ENCODE measurements at places on chromosomes 5 and 9.
A peak's percentile ranks its signal among the peaks of the same experiment; 100 is the strongest.

- no peak for DNase-seq
Observed at GRCh38 chr5:125439243-125439642, 692.8 kb upstream of the ZNF608 start.

DNA sequence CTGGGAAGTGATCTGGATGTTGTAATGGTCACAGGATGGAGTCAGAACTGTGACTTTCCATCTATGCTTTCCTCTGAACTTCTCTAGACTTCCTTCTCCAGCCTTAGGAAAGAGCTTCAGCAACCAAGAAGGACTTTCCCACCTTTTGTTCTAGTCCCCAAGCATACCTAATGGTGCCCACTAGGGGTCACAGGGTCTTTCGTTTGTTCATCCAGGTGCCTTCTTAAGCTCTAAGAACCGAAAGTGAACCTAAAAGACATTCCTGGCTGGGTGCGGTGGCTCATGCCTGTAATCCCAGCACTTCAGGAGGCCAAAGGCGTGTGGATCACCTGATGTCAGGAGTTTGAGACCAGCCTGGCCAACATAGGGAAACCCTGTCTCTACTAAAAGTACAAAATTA is 1.8 kb upstream of the WNT8A start:
- no peak for DNase-seq

GRCh38 chr9:629146-629545 is 212.4 kb upstream of the DMRT1 start:
- no peak for DNase-seq

GRCh38 chr9:95058795-95059386 is 258.6 kb downstream of the FANCC start:
- DNase-seq, result no peak

DNA sequence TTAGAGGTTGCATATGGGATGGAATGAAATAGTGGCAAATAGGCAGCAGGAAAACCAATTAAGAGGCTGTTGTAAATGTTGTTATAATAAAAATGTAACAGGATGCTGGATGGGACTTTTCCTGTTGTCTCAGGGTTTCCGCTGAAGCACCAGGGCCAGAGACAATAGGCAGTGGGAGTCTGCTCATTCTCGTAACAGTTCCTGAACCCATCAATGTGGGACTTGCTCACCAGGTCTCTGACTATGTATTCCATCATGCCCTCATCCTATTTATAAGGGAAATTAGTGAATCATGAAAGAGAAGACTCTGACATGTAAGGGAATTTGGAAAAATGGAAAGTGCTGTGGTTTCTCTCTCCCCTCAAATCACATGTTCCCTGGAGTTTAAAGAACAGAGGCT is 23.5 kb upstream of the SSBP2 start:
- DNase-seq, result no peak

GRCh38 chr5:141272906-141273305 is 27.7 kb downstream of the PCDHB15 start:
- DNase-seq, result no peak

DNA sequence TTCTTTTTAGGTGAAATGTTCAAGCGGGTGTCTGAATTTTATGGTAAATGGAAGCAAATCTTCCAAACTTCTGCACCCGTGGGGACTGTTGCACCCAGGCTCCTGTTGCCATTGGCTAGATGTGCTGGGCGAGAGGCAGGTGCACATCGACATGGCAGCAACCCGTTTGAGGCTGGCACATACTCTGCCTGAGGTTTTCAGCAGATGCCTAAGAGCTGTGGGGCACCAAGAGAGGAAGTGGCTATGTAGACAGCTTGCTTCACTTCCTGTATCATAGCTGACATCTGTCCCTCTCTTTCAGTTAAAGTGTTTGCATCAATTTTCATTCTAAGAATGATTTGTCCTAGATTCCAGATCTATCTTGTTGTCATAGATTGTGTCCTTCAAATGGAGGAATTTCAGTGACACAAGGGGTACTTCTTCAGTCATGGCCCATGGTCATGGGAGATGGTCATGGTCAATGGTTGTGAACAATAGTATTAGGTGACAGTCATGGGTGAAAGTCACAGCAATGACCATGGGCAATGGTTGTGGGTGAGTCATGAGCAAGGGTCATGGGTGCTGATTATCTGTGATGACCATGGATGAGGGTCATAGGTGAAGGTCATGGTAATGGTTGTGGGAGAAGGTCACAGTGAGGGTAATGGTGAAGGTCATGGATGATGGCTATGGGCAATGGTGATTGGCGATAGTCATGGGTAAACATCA is 115.1 kb upstream of the IRX4 start:
- DNase-seq, result no peak

DNA sequence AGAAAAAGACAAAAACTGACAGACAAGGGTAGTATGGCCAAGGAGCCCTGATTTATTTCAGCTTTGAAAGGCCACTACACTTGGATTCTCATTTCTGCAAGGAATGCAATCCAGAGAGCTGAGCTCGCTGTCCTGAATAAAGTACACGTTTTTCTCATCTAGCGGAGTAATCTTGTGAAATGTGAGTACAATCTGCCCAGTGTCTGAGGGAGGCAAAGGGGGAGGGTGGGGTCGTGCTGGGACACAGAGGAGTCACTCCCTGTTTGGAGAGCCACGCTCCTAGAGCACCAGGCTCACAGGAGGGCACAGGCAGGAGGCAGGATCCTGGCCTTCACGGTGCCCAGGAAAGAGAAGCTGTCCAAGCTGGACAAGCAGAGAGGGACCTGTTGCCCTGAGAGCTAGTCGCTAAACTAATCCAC is 51.0 kb upstream of the IFNK start:
- no peak for DNase-seq

DNA sequence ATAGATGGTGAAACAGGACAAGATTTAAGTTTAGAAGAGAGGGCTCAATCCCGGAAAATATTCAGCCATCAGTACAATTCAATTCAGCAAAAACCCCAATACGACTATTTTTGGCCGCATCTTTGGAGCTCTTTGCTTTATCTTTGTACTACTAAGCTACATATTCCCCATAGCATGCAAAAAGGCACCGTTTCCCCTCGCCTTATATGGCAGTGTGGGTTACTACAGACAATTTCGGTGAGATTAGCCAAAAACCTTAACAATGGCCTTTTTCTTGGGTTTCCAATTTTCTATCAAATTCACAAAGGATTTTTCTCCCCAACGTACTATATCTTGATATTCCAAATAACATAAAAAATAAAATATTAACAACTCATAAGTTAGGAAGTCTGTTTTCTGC is 382.6 kb downstream of the BNC2 start:
- DNase-seq, result no peak

DNA sequence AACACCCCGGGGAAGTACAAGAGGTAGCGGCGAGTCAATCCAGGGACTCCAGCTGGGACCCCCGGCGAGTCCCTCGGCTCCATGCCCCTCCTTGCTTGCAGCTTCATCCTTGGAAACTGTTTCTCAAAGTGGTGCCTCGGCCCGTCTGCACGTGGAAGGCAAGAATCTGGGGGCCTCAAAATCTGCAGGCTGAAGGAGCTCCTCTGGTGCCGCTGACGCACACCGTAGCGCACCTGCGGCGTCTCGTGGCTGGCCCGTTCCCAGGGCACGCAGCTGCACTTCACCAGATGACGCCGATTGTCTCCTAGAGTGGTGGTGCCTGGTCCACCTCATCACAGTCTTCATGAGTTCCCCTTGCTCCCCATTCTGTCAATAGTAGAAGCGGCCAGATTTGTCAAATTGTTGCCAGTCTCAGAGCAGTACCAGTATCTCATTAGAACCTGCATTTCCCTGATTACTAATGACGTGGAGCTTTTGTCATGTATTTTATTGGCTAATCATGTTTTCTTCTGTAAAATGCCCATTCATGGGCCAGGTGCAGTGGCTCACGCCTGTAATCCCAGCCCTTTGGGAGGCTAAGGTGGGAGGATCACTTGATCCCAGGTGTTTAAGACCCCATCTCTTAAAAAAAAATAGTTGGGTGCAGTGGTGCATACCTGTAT is 38.6 kb downstream of the GTF3C4 start:
- DNase-seq, result no peak

GRCh38 chr5:173302546-173303155 is 25.6 kb downstream of the STC2 start:
- DNase-seq, result no peak

DNA sequence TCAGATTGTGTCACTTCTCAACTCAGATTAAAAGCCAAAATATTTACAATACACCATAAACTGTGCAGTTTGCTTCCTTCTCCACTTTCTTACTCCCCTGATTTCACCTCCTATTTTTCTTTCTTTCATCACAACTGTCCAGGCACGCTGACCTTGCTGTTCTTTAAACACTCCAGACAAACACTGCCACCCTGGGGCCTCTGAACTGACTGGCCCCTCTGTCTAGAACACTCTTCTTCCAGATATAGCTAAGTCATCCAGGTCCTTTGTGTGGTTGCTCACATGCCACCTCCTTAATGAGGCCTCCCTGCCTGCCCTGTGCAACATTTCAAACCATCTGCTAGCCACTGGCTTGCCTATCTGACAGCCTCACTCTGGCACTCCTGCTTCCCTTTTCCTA is 46.6 kb downstream of the ATG10 start:
- DNase-seq, result no peak

DNA sequence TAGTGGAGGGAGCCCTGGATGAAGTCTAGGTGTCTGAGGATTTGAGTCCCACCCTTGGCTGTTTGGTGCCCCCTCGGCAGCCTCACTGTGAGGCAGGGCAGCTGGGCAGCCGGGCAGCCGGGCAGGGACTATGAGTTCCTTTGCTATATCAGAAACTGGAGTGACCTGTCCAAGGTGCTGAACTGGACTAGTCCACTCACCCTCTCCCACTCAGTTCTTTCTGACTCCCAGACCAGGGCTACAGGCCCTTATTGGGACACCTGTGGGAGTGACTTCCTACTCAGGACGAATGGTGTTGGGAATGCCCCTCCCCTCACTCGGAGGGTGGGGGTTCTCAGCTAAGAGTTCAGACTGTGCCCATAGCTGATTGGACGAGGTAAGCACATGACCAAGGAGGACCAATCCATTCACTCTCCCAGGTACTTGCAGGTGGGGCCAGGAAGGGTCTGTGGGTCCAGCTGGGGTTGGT is 34.1 kb upstream of the RAPGEF1 start:
- no peak for DNase-seq

GRCh38 chr5:35029333-35029732 is 18.4 kb downstream of the AGXT2 start:
- DNase-seq, result no peak

- no peak for DNase-seq
Observed at GRCh38 chr9:72586388-72587130, 65.2 kb downstream of the TMC1 start.

- no peak for DNase-seq
Observed at GRCh38 chr9:82127465-82127864, 138.9 kb downstream of the SPATA31D1 start.

GRCh38 chr5:150298701-150299451 is 3.8 kb downstream of the ARSI start:
- peak; percentile 45 for DNase-seq

DNA sequence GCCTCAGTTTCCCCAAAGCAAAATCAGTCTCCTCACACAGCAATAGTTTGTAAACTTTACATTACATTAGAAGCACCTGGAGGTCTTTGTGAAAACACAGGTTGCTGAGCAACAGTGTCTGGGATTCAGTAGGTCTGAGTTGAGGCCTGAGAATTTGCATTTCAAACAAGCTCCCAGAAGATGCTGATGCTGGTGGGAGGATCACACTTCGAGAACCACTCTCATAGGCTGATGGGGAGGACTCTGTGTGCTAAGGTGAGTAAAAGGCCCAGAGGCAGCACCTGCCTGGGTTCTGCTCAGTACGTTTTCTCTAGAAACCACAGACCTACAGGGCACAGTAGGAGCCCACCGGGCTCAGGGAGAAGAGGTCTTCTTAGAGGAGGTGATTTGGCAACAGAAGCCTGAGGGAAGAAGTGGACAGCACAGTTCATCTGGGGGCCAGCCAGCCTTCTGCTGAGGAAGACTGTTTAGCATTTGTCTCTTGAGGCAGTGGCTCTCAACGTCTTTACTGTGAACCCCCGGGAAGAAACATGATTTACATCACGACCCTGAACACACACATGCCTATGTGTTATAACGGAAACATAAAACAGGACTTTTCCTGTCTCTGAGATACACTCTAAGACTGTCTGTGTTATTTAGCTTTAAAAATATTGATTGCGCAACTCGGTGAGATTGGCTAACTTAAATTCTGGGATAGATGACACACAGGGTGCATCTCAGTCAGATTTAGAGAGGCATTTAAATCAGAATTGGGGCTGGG is 24.8 kb upstream of the DENND1A start:
- DNase-seq, result no peak

GRCh38 chr5:173572431-173573125 is 43.9 kb downstream of the BOD1 start:
- no peak for DNase-seq

DNA sequence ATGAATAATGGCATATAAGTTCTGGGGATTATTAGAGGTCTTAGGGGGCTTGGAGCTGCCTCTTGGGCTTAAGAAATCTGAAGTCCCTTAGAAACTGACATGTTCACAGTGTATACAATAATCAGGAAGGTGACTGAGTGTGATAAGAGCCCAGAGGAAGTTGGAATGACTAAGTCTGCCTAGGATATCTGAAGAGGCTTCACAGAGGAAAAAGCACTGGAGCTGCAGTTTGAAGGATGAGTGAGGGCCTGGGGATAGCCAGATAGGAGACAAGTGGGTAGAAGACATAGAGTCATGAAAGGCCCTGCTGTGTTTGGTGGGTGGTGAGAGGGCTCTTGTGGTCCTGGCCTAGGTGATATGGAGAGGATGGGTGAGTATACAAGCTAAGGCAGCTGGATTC is 8.8 kb downstream of the NEUROG1 start:
- no peak for DNase-seq

DNA sequence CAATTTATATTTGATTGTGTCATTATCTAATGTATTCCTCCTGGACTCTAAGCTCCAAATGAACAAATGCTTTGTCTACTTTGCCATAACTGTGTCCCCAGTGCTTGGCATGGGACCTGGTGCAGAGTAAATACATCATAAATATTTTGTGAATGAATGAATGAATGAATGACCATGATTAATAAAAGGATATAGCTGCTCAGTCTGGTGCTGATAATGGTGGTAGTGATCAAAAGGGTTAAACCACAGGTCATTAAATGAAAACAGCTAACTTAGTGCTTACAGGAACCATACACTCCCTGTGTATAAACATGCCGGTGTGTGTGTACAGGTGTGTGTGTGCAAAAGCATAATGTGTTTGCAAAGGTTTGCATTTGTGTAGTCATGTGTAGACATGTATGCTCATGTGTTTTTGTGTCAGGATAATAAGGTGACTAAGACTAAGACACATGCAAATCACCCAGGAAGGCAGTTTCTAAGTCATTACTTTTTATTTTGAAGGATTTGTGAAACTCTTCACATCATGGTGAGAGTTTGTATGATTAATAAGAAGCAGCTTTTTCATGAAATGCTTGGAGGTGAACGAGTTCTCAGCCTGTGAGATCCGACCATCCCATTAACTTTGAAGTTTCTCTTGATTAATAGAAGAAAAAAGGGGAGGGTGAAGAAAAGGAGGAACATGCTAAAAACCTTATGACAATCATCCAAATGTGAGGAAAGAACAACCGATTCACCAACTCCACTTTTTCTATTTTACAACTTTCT is 24.6 kb downstream of the SPARC start:
- no peak for DNase-seq

GRCh38 chr9:79969393-79970145 is 397.8 kb downstream of the TLE4 start:
- no peak for DNase-seq

- DNase-seq, result no peak
Observed at GRCh38 chr5:51987239-51987638, 604.0 kb downstream of the ISL1 start.

- DNase-seq, result no peak
Observed at GRCh38 chr9:121861501-121862180, 210.2 kb downstream of the DAB2IP start.

Data from mesenteric fat pad (tissue), 1 donor.